ENCODE measurements at places on chromosomes 13 and 19.

GRCh38 chr13:94112731-94113130, 366.8 kb downstream of the DCT start:
- DNase-seq = no peak

DNA sequence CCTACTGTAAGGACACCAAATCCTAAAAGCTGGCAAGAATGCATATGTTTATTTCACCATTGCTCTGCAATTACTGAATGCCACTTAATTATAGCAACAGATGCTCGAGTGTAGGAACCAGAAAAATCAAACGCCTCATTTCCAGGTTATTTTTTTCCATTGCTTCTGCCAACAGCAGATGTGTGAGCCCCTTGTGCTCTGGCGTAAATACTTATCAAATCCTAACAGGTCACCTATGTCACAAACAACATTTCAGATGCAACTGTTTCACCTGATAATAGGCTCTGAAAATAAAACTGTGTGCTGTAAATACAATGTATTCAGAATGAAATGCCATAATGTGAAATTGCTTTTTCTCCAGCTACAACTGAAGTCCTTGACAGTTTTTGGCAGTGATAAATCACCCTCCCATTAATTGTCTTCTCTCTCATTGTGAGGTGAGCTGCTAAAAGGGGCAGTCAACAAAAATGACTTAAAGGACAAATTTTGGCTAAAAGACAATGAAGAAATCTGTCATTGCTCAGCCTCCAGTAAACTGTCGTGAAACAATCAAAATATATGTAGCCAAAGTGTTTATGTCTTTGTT, 344.0 kb downstream of the DACH1 start:
- DNase-seq = no peak

- DNase-seq = no peak
These were observed 1.3 kb upstream of the ZSCAN22 start for GRCh38 chr19:58325311-58326022.

DNA sequence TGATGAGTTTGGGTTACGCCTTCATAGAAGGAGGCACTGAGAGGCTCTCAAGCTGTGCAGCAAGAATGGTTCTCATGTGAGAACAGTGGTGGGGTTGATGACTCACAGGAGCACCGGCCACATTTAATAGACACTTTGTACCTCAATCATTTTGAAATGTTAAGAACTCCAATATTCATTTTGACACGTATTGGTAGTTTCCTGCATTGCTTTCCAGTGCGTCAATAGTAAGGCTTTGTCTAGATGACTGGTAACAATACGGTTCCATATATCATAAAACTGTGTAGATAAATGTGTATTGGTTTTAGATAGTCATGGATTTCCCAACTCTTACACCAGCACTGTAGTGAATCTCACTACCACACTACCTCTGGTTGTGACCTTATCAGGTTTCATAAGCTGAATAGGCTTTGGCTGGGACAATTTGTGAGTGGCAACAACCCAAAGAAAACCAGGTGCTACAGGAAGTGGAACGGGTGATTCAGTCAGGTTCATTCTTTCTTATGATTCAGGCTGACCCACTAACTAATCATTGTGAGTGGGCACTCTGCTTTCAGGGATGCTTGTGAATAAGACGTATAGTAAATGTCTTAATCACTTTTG, 362.6 kb downstream of the KLF5 start:
- DNase-seq = no peak
